ENCODE measurements at places on chromosomes 12 and 14.

GRCh38 chr12:14188744-14189143 lies 176.7 kb upstream of the ATF7IP start:
- no peak for DNase-seq

DNA sequence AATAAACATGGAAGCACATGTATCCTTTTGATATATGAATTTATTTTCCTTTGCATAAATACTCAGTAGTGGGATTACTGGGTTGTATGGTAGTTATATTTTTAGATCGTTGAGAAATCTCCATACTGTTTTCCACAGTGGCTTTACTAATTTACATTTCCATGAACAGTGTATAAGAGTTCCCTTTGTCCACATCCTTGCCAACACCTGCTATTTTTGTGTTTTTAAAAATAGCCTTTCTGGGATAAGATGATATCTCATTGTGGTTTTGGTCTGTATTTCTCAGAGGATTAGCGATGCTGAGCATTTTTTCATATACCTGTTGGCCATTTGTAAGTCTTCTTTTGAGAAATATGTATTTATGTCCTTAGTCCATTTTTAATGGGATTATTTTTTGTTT lies 329.2 kb upstream of the KITLG start:
- DNase-seq = no peak

GRCh38 chr12:68786929-68787328 lies 21.0 kb upstream of the MDM2 start:
- DNase-seq = peak; percentile 17

DNA sequence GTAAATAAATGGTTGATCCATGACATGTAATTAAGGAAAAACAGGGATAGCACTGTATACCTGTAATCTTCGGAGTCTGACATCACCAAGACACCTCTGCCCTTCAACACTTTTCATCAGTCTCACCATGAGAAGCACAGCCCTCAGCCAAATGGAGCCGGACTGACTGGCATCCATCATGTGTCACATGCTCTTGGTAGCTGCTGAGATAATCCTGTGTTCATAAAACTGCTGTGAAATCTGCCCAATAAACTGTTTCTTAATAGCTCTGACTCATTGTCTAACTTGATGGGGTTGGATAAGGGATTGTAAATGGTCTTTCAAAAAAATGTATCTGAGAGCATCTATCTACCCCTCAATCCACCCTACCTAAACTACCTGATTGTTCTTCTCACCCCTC lies 33.6 kb downstream of the KCNH5 start:
- no peak for DNase-seq

DNA sequence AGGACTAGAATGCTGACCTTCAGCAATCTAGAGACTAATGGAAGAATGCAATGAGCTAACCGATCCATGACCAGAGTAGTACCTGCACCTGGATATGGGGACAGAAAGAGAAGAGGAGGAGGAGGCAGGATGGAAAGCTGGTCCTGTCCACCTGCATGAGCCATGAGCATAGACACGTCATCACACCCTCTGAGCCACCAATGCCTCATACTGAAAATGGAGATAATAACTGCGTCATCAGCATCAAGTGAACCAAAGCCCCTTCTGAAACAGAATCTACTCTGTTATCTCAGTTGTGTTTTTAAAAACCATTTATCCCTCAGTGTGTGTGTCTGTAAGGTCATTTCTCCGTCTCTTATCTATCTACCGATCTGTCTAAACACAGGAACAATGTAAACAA lies 327.0 kb downstream of the BCL11B start:
- DNase-seq = no peak

- peak; percentile 64 for DNase-seq
Observed at GRCh38 chr14:104967386-104968152, 10.6 kb downstream of the AHNAK2 start.

DNA sequence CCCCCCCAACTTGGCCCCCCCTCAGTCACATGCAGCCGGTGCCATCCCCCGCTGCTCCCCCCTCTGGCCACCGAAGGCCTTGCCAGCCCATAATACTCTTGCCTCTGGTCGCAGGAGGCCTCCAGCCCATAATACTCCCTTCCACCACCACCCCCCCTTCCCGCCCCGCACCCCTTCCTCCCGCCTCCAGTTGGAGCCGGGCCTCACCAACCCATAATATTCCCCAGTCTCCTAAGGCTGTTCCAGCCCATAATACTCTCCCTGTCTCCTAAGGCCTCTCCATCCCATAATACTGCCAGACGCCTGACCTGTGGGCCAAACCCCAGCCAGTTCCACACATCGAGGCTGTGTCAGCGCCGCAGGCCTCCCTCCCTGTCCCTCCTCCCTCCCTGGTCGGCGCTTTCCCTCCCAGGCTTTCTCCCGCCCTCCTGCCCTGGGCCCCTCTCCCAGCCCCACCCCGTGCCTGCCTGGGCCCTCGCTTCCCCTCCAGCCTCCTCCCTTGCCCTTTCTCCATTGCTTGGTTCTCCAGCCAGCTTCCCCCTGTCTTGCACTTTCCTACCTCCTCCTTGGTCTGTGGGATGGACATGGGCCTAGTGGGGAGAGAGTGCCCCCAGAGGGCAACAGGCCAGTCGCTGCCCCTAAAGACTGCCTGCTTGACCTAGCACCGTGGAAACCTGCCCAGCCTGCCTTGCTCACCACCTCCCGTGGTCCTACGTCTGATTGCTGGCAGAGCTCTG lies 6.8 kb upstream of the CHD4 start:
- peak; percentile 95 for DNase-seq

- no peak for DNase-seq
Observed at GRCh38 chr12:91972896-91973295, 172.8 kb downstream of the BTG1 start.

DNA sequence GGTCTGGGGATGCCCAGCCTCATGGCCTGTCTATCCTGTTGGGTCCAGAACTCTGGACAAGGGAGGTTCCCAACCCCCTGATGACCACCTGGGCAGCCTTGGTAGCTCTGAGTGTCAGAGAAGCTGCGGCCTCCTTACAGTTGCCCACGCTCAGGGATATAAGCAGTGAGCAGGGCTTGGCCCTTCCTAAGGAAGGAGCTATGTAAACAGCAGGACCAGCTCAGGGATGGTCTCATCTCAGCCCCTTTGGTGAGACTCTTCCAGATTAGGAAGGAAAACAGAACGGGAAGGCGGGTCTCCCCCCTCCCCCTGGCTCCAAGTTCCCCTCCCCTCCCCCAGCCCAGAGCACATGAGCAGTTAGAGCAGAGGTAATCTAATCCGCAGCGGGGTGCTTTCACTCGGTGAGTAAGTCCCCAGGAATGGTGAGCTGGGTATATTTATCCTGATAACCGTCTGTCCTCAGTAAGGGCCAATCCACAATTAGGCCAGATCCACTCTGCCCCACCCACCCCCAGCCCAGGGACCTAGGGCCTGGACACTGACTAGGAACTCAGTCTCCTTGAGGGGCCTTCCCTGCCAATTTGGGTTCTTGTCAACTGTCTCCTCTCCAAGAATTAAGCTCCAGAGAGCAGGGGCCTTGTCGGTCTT lies 29.5 kb upstream of the RPLP0 start:
- DNase-seq = peak; percentile 99

DNA sequence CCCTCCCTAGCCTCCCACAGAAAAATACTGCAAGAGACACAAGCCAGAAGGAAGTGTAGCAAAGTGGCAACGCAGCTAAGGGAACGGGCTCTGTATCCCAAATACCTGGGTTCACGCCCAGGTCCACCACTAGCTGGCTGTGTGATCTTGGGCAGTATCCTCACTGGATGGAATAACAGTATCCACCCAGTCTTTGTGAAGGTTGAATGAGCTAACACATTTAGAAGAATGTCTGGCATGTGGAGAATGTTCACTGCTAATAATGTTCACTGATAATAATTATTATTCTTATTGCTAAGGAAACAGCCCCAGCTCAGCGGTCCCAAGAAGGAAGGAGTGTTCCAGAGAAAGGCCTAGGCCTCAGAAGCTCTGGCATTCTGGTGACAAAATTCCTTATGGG lies 70.9 kb downstream of the VWF start:
- DNase-seq = no peak

GRCh38 chr12:47078733-47079467 lies 521 bp upstream of the PCED1B start:
- DNase-seq = peak; percentile 49

DNA sequence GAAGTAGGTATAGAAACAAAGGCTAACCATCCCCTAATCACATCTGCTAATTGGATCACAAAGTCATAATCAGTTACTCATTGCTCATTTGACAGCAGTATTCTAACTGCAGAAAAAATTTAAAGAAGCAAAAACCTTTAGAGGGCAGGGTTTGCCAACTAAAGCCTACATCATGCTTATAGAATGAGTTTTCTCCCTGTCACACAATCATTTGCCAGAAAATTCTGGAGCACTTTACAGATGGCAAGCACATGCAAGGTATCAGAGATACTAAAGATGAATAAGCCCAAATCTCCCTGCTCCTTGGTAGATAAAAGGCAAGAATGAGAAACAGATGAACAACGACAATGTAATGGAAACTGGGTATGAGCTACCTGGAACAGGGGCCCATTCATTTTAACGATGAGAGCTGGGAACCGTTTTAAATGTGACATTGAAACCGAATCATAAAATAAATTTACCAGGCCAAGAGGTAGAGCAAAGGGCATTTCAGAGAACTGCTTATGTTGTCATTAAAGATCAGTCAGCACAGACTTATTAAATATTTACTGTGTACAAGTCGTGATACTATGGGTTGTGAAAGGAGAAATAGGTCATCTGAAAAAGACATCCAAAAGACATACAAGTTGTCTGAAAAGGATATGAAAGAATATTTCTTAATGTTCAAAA lies 211.4 kb upstream of the ABCD2 start:
- DNase-seq = no peak

DNA sequence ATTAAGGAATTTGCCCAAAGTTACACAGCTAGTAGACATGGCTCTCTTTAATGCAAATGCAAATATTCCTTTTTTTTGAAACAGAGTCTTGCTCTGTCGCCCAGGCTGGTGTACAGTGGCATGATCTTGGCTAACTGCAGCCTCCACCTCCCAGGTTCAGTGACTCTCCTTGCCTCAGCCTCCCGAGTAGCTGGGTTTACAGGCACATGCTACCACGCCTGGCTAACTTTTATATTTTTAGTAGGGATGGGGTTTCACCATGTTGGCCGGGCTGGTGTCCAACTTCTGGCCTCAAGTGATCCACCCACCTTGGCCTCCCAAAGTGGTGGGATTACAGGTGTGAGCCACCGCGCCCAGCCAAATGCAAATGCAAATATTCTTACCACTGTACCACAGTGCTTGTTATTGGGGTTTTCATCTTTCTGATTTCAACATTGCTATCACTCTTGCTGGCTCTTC lies 24.5 kb upstream of the HIGD1C start:
- no peak for DNase-seq

DNA sequence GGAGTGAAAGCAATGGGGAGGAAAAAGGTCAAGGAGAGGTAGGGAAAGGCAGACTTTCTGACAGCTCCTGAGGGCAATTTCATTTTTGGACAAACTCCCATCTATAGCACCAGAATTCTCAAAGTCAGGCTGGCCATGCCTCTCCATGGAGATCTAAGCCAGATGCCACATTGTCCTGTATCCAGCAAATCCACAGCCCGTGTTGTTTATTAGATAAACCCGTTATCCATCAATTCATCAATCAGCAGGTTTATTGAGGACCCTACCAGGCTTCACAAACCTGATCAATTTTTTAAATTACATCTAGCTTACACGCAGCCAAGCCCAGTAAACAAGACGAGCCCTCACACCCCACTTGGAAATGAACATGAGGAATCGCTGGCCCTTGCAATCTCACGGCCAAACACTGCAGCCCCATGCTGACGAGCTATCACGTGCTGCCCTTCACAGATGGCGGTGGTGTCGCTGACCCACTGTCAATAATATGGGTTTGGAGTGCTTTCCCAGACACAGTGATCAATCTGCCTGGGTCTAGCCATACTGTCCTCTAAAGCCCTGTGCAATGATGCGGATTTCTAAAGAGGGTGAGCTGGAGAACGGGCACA lies 332.9 kb downstream of the DPF3 start:
- no peak for DNase-seq

GRCh38 chr12:54708826-54709225 lies 60.7 kb upstream of the DCD start:
- DNase-seq = no peak

- DNase-seq = peak; percentile 54
Observed at GRCh38 chr12:25308756-25309155, 58.0 kb upstream of the KRAS start.

- DNase-seq = no peak
Observed at GRCh38 chr12:76813265-76813664, 49.4 kb downstream of the ZDHHC17 start.

GRCh38 chr14:61561657-61562276 lies 133.5 kb upstream of the HIF1A start:
- DNase-seq = peak; percentile 98

DNA sequence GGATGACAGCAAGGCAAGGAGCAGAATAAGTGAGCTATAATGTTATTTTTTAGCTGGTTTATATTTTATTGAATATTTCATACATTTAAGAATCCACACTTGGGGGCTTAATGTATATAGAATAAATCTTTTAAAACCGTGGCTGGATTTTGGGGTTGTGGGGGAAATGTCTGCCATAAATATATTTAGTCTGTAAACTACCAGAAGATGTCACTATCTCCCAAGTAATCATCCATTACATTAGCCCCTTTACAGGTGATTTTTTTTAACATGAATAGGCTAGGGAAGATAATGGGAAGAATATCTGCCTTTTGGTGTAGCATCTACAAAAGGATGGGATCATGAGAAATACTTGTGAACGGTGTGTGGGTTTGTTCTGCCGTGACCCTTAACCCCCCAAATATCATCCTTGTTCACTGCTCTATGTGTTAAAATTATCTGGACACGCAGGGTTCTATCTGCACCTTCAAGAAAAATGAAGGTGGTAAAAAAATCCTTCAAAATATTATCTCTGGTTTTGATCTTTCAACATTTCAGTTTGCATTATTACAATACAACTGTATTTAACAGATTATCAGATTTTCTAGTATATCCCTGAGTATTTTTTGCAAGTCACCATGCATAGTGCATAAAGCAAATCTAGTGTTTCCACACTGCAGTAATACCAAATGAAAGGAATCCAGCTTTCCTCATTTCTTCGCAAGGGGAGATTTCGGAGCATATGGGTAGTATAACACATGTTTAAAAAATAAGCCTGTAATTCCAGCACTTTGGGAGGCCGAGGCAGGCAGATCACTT lies 8.0 kb upstream of the SLC17A8 start:
- DNase-seq = peak; percentile 63

- DNase-seq = no peak
Observed at GRCh38 chr12:29901585-29901984, 117.8 kb upstream of the TMTC1 start.

GRCh38 chr12:131635491-131636122 lies 75.3 kb upstream of the SFSWAP start:
- DNase-seq = no peak

- no peak for DNase-seq
Observed at GRCh38 chr12:50927356-50927755, 25.0 kb upstream of the HIGD1C start.

DNA sequence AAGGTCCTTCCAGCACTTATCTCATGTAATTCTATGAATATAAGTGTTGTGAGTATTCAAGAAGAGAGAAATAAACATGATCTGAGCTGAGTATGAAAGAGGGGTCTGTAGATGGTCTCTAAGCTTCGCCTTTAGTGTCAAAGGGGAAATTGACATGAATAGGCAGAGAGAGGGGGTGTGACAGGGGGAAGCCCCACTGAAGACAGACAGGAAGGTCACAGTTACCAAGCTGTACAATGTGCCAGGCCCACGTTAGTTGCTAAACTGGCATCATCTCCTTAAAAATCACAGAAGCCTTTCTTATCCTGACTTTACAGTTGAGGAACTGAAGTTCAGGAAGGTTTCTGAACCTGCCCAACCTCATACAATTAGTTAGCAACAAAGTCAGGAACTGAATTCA lies 7.6 kb downstream of the ARHGEF40 start:
- no peak for DNase-seq
